ENCODE measurements at places on chromosomes 4 and X.

DNA sequence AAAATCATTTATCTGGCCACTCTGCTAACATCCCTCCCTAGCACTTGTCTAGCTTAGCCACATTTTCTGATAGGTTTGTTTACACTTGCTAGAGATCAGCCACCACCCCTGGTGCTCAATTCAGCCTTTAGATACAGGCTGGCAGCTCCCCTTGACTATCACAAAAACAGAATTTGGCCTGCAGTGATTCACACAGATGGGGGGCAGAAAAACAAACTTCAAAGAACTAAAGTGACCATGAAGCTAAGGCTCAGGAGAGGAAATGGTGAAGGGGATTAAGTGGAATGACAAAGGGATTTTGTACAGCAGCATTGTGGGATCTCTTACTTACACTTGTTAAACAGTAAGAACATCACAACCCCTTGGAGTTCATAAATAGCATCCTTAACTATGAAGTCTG, 1718.0 kb upstream of the PCDH7 start:
- no peak for DNase-seq

DNA sequence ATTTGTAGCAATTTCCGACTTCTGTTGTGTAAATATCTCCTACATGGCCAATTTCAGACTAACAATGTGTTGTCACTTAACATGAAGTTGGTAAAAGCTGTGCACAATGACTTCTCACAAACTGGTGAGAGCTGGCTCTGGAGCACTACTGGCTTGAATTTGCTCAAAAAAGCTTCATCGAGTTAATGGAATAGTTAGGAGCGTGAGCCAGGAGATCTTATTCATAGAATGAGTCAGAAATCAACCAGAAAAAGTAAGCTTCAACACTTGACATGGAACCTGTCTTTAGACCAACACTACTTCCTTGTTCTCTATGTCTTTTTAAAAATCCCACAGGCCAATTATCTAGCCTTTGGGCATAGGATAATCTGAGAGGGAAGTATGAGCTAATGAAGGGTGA, 7.9 kb upstream of the CHRDL1 start:
- DNase-seq: no peak

- DNase-seq: no peak
Observed at GRCh38 chr4:186687265-186687664, 36.4 kb downstream of the FAT1 start.

- peak; percentile 12 for DNase-seq
Observed at GRCh38 chr4:113645771-113646441, 115.6 kb downstream of the CAMK2D start.

GRCh38 chrX:8879750-8880149, 78.6 kb upstream of the FAM9A start:
- DNase-seq: no peak

DNA sequence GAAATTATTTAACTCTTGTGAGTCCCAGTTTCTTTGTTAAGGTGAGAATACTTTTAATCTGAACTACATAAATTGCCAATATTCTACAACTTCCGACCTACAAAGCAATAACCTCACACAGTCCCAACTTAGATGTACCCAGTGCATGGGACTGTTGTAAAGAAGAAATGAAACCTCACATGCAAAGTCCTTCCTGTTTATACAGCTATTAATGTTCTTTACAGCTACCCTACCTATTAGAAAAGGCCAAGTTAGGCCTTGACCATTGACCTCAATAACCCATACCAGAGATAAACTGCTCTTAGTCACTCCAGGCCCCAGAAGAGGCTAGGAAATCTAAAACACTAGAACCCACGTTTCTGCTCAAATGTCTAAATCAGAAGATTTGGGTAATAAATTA, 920.1 kb upstream of the TENM3 start:
- DNase-seq: no peak

GRCh38 chr4:38320343-38320695, 343.7 kb upstream of the KLF3 start:
- no peak for DNase-seq

GRCh38 chr4:111037591-111038360, 414.9 kb upstream of the PITX2 start:
- DNase-seq: peak; percentile 31
